Mesothelial cell of epicardium (in vitro differentiated cells): ENCODE measurements at places on chromosomes 12 and 14. TPM values are rescaled to one million over a fixed set of nuclear protein-coding genes. Genes with fewer than 3 reads are reported as not detected.

The KRT78 gene
- not detected in 3 replicates for total RNA-seq

- DNase-seq: no peak
These were observed 8.1 kb downstream of the LRRC43 start for GRCh38 chr12:122190842-122191668.

DNA sequence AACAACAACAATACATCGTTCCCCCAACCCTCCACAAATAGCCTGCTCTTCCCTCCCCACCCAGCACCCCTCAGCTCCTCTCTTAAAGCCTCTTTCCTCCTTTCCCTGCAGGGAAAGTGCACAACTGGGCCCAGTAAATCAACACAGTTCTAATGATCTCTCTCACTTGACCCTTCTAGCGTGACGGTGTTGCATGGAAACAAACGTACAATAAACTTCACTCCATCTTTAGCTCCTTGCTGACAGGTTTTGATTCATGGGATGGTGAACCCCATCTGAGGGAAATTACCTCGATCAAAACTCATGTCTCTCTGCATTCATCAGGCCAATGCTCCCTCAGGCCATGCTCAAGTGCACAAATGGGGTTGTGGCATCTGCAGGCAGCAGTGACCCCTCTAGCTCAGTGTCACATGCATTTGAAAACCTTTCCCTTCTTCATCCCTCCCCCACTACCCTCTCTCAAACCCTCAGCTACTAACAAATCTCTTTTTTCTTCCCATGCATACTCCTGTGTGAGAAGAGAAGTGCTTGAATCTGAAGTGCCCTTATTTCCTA, 22.9 kb downstream of the GDF11 start:
- DNase-seq: no peak

- no peak for DNase-seq
These were observed 508.0 kb downstream of the AACS start for GRCh38 chr12:125573271-125573670.

GRCh38 chr12:50086148-50086547, 1.0 kb downstream of the SMARCD1 start:
- no peak for DNase-seq

DNA sequence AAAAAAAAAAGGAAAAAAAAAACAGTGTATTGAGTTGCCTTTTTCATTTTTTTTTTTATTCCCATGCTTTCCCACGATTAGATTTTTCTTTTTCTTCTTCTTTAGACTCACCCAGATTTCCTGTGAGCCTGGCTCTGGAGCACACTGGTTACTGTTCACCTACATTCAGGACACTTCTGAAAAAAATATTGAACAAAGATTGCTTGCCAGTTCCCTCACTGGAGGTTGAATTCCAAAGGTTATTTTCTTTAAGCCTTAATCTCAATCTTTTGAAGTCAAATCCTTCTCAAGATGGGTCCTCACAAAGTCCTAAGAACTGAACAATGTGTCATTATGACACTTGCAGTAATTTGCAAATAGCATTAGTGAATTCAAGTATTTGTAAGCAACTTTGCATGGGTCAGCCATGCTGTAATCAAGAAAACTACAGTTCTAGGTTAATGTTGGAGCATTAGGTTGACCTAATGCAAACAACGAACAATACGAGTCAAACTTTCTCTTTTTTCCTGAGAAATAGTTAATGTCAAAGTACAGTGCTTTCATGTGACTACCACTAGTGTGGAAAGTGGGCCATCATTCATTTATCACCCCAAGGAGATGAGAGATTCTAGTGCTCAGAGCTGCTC, 49.2 kb upstream of the DUSP6 start:
- DNase-seq: no peak
